ENCODE measurements at places on chromosomes 2 and 18.

DNA sequence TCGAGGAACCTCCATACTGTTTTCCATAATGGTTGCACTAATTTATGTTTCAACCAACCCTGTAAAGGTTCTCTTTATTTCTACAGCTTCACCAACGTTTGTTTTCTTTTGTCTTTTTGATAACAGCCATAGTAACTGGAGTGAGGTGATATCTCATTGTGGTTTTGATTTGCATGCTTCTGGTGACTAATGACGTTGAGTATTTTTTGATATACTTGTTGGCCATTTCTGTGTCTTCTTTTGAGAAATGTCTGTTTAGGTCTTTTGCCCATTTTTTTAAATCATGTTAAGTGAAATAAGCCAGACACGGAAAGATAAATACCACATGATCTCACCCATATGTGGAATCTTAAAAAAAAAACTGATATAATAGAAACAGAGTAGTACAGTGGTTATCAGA, 74.8 kb upstream of the SMIM21 start:
- no peak for DNase-seq

GRCh38 chr2:18247282-18248110, 313.0 kb downstream of the RDH14 start:
- DNase-seq, result no peak

DNA sequence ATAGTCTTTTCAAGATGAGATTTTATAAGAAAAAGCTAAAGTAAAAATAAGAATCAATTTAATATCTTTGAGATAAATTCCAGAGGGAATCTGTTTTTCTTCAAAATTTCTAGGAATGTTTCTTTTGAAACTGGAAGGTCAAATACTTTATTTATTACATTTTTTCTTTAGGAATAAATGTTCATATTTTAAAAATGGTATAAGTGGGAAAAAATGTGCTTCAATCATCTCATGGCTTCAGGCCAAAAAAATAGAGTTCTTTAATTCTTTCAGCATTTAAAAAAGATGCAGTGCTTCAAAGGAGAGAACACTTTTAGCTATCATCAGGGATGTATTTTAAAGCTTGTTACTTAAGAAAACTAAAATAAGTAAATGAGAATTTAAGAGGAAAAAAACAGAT, 110.6 kb downstream of the NEB start:
- DNase-seq, result no peak

- DNase-seq, result no peak
These were observed 9.9 kb upstream of the KLHL30 start for GRCh38 chr2:238128534-238129001.

DNA sequence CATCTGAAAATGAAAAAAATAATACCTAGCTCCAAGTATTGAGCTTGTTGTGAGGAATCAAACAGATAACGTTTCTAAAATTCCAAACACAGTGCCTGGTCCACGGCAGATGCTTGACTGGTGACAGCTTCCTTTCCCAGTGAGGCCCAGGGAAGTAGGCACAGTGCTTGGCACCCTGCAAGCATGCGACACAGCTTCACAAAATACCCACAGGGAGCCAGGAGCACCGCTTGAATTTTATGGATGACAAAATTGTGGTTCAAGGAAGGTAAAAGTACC, 205.1 kb upstream of the TNP1 start:
- no peak for DNase-seq

DNA sequence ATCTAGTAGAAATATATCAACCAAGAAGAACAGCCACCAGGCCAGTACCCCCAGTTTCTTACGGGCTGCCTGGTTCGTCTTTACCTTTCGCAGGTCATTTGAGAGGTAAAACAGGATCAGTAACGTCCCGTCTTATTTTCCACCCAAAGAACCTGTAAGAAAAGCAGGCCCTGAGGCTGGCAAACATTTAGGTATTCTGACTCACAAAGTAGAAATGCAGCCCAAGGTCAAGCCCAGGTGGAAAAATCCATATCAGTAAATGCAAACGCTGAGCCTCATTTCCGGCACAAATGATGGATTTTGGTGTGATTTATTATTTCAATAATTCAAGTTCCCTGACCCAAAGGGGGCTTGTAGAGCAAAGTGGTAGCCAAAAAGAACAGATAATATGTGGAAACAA, 171.2 kb downstream of the ZNF516 start:
- peak; percentile 23 for DNase-seq

GRCh38 chr18:8719192-8719591, 13.8 kb downstream of the MTCL1 start:
- DNase-seq, result no peak

All from Calu3 (cell line).